ENCODE measurements at places on chromosomes 13 and 19.

DNA sequence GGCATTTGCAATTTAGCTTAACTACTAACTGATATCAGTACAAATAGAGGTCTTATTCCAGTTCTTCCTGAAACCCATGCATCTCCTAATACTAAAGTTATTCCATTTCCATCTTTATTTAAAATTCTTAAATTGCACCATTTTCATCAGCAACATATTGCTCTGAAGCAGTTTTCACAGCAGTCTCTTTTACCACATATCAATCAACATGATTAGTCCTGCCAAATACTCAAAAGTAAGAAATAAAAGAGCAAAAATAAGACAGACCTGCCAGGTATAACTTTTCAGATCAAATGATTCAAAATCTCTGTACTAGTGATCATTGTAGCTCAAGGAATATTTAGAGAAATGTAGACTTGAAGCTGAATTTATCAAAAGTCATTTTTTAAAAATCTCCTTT is 141.7 kb downstream of the SLITRK1 start:
- DNase-seq = no peak

GRCh38 chr19:17454576-17455071 is 6.1 kb downstream of the NXNL1 start:
- no peak for DNase-seq

GRCh38 chr13:113092776-113093579 is 12.6 kb upstream of the F7 start:
- DNase-seq = no peak

DNA sequence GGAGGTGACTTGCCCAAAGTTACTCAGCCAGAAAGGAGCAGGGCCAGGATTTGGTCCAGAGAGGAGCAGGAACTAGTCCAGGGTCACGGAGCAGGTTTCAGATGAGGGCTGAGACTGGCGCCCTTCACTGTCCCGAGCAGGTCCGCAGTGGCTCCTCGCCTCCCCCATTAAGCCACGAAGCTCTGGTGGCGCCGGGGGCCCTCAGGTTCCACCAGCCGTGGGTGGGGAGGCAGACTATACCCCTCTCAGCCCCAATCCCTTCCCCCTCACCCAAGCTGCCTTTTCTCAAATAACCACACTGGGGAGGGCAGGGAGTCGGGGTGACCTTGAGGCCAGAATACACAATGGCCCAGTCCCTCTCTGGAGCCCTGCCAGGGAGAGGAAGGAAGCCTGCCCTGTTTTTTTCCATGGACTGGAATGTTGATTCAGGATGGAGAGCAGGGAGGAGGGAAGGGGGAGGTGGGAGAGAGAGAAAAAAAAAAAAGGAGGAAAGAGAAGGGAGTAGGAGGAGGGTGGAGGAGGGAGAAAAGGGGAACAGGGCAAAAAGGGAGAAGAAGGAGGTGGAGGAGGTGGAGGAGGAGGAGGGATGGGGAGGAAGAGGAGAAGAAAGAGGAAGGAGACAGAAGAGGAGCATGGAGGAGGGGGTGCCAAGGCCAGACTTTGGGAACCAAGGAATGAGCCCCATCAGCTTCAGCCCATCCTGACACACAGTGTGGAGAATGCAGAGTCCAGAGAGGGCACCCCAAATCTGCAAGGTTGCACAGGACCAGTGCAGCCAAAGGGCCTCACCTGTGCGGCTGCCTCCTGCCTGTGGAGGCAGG is 19.7 kb downstream of the CEACAM16 start:
- no peak for DNase-seq

DNA sequence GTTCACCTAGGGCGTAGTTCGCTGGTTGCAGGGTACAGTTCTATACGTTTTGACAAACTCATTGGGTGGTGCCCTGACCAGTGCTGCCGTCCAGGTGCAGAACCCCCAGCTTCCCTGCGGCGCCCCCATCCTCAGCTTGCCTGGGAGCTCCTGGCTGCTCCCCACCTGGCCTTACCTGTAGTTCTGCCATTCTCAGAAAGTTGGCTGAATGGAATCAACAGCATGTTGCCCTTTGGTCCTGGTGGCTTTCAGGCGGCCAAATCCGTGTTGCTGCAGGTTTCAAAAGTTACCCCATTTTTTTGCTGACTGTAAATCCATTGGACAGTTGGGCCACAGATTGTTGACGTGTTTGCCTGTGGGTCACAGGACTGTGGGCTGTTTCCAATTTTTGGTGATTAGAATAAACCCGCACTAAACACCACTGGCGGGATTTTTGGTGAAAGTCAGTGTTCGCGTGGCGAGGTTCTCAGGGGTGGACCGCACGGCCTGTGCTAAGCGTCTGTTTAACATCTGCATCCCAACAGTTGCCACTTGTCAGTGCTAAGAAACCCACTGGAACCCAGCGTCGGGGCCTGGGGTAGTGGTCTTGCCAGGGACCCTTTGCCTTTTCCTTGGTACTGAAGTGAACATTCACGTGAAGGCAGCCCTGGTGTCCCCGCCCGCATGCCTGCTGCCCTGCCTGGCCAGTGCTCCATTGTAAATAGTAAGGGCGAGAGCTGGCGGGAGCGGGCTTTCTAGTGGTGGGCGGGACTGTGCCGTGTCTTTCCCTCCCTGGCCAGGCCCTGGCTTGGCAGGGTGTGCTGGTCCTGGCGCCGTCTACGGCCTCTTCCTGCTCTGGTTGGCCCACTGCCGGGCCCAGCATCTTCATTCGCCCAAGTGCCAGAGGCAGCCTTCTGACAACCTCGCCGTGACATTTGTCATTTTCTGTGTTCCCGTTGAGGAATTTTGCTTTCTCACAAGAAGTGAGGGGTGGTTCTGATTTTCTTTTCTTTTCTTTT is 3.3 kb downstream of the DOT1L start:
- no peak for DNase-seq

- DNase-seq = no peak
Observed at GRCh38 chr13:91520952-91521351, 122.5 kb downstream of the GPC5 start.

- no peak for DNase-seq
Observed at GRCh38 chr19:15432018-15432494, 13.3 kb upstream of the AKAP8L start.

GRCh38 chr13:36992362-36992761 is 6.8 kb downstream of the ALG5 start:
- DNase-seq = no peak
